SIG-M5 (cell line): ENCODE measurements at places on chromosomes 7 and 10.

- DNase-seq: no peak
Measured at GRCh38 chr10:124324451-124324850, 94.3 kb downstream of the OAT start.

DNA sequence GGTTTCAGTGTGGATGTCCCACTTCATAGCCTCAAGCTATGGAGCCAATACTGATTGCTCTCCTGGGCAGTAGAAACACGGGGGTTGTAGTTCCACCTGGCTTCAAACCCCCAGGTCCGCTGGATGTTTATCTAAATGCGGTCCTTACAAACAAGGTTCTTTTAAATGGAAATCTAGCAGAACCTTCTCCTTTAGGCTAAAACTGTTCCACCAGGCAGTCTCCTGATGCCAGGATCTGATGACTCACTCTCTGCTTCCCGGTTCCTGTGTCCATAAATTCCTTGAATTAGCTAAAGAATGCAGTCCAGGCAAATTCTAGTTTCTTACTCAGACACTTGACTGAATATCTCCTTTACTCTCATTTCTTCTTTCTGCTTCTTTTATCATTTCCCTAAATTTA lies 108.4 kb upstream of the FAM3C start:
- no peak for DNase-seq

DNA sequence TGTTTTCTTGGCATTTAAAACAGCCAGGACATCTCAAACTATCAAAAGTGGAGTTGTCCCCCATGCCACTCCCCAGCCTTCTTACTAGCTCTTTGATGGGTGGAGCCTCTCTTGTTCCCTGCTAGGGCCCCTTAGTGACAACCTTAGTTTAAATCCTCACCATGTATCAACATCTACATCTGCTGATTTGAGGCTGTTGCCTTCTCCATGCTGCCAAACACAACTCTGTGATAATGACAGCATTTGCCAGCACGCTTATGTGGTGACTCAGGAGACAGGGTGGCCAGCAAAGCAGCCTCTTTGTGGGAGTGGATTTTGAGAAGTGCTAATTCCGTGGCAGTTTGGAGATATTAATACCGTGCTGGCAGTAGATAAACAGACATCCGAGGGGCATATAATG lies 145.4 kb downstream of the LRRC4 start:
- no peak for DNase-seq

- no peak for DNase-seq
Measured at GRCh38 chr10:34954142-34954541, 136.0 kb downstream of the CUL2 start.

DNA sequence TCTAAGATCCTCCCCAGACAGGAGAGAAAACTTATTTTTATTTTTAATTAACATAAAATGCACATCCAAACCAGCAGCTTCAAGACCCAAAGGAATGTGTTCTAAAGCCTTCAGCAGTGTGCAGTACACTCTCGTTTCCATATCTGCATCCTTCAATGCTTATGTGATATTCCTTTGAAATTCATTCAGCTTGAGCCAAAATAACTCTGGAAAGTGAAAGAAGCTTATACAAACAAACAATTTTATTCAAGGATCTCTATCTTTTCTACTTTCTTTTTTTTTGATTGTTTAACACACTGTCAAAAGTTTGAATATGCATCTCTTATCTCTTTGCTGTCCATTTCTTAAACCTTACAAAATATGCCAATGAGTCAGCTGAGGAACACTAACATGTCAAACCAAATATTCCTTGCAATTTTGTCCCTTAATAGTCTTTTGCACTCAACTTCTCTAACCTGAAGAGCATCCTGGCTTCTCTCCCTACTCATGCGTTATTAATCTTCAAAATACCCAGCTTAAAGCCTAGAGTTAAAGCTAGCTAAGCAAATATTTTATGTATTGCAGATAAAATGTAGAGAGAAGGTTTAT lies 124.3 kb downstream of the THSD7A start:
- no peak for DNase-seq

GRCh38 chr10:123154711-123155505 lies 706 bp downstream of the BUB3 start:
- no peak for DNase-seq

DNA sequence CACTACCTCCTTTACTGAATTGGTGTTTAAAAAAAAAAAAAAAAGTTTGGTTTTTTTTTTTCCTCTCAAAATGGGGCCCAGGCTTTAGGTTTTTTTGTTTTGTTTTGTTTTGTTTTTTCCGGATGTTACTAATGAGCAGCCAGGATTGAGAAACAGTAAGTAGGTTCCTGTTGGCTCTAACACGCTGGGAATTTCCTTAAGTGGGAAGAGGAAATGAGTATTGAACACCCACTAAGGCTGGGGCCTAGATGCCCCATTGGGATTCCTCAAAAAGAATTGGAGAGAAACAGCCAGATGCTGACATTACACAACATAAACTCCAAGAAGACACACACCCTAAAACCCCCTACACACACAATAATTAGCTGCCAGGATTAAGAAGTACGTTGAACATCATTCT lies 102.2 kb upstream of the NANOS1 start:
- DNase-seq: no peak

GRCh38 chr10:123496375-123496774 lies 169.8 kb upstream of the GPR26 start:
- DNase-seq: no peak

DNA sequence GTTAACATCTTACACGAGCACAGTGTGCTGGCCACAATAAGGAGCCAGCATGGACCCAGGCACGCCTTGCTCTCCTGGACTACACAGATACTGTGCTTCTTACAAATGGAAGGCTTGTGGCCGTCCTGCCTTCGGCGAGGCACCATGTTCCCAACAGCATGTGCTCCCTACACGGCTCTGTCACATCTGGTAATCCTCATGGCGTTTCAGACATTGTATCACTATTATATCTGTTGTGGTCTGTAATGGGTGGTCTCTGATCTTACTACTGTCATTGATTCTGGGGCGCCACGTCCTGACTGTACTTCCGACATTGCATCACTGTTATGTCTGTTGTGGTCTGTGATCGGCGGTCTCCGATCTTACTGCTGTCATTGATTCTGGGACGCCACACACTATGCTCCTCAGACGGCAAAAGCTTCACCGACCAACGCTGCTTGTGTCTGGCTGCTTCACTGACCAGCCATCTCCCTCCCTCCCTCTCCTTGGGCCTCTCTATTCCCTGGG lies 195.4 kb downstream of the MAD1L1 start:
- DNase-seq: no peak

DNA sequence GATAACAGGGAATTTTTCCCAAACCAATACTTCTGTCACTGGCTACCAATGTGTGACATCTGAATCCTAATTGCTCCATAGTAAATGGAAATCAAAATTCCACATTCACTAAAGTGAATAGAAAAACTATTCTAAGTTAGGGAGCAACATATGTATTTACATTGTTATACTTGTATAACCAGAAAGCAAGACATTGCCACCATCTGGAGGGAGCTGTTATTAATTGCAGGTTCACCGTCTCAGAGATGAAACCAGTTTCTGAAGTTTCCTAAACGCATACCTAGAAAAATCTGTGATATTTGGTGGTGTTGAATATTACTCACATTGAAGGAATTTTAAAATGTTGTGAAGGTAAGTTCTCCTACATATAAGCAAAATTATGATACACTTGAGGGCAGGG lies 390.1 kb downstream of the NXPH1 start:
- no peak for DNase-seq

GRCh38 chr10:69123306-69123746 lies 652 bp upstream of the VPS26A start:
- no peak for DNase-seq

GRCh38 chr7:37832194-37832593 lies 16.2 kb upstream of the NME8 start:
- DNase-seq: no peak

DNA sequence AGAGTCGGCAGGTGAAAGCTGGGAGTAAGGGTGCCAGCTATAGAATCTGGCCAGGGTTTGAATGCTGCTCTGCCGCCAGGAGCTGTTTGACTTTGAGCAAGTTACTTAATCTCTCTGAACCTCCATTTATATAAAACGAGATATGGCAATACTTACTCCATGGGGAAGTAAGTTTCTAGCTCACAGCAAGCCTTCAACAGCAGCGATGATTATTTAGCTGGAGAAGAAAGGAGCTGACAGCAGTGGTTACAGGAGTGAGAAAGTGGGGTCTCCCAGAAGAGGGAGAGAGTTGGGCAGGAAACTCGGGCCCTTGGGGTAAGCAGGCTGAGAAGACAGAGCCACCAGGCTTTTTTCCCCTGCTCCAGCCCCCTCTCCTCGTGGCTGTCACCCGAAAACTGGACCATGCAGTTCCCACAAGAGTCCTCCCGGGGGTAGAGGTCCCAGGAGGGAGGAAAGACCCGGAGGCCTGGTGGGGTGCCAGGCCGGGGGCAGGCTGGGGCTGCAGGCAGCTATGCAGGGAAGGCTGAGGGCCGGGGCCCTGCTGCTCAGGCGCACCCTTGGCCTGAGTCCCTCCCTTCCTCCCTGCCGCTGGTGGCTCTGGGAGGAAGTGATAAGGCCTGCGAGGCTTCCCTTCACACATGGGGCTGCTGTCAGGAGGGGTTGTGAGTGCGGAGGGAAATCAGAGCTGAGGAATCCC lies 3.5 kb downstream of the NOS3 start:
- no peak for DNase-seq

GRCh38 chr10:104517946-104518345 lies 123.1 kb upstream of the SORCS3 start:
- DNase-seq: no peak

DNA sequence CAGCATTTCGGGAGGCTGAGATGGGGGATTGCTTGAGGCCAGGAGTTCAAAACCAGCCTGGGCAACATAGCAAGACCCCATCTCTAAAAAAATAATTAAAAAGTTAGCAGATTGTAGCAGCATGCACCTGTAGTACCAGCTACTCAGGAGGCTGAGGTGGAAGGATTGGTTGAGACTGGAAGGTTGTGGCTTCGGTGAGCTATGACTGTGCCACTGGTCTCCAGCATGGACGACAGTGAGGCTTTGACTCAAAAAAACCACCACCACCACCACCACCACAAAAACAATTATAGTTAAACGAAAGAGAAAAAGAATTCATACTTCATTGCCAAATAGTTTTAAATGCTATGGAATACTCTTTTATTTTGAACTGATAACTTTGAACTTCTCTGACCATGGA lies 63.4 kb downstream of the VTI1A start:
- no peak for DNase-seq

DNA sequence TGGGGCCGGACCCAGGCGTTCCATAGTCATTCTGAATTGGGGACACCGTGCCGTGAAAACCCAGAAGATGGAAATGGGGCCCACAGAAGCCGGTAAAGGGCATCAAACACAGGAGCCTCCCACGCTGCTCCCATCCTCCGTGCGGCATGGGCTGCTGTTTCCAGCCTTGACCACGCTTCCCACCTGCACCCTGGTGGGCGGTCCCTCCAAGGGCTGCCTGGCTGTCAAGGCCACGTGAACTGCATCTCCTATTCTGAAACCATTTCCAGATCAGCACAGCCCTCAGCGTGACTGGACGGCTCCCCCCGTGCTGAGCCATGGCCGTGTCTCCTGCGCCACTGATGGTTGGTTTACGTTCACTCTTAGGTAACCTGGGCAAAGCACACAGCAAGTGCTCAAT lies 14.1 kb downstream of the CFAP46 start:
- DNase-seq: no peak

DNA sequence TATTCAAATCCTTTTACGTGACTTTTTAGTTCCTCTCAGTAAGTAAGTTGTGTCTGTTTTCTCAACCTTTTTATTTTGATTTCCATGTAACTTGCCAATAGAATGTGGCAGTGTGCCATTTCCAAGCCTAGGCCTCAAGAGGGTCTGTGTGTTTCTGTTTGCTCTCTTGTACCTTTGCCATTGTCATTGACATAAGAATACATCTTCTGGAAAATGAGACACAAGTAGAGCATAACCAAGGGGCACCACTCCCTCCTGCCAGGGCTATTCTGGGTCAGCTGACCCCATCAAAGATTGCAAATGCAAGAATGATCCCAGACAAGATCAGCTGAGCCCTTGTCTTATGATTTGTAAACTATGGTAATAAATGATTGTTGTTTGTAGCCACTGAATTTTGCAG lies 524.0 kb downstream of the IPMK start:
- DNase-seq: no peak

DNA sequence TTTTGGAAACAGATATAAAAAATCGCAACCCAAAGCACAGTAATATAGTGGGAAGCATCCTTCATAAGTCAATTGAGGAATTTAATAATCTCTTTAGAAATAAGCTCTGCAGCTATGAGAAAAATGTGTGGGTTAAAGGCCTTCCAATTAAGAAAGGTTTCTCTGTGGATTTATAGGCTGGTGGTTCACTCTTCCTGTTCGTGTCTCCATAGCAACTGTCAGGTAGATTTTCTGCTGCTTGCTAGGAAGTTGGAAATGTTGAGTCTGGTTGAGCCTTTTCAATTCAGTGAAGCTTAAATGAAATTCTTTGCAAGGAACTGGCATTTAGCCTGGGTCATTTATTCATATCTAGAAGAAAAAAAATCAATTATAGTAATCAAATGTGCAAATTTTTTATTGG lies 652.8 kb upstream of the CELF2 start:
- no peak for DNase-seq

DNA sequence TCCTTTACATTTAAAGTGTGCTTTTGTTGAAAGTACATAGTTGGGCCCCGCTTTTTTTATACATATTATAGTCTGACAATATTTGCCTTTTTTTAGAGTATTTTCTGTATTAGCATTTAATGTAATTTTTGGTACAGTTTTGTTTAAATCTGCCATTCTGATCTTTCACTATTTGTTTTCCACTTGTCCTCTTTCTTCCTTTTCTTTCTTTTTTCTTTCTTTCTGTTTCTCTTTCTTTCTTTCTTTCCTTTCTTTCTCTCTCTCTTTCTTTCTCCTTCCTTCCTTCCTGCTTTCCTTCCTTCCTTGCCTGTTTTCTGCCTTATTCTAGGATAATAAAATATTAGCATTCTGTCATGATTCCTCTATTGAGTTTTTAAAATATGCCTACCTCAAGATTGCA lies 9.5 kb downstream of the LIPK start:
- no peak for DNase-seq

DNA sequence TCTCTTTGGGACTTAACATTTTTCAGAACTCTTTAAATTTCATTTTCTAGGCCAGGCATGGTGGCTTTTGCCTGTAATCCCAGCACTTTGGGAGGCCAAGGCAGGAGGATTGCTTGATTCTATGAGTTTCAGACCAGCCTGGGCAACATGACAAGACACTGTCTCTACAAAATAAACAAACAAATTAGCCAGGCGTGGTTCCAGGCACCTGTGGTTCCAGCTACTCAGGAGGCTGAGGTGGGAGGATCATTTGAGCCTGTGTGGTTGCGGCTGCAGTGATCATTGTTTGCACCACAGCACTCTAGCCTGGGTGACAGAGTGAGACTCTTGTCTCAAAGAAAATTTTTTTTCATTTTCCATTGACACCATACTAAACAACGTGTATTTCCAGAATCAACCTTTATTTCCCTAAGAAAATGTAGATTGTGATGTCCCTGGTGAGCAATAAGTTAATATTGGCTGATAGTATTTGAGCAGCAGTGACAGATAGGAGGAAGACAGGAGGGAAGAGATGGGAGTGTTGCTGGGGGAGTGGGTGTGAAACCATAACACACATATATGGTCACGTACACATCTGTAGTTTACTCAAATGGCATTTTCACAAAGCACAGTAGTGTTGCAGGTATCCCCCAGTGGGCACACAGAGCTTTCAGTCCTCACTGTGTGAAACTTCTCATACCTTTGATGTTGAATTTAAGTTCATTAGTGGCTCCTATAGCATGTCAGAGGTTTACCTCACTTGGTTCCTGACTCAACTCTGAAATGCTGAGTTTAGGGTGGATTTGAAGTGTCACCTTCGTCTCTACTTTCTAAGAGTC lies 205.6 kb downstream of the AUTS2 start:
- DNase-seq: no peak

GRCh38 chr7:136133551-136133950 lies 156.4 kb upstream of the MTPN start:
- no peak for DNase-seq

- no peak for DNase-seq
Measured at GRCh38 chr10:103929381-103929921, 11.5 kb upstream of the STN1 start.
